CD4-positive, alpha-beta T cell treated with Interleukin-17A for 4 hours (primary cell): ENCODE measurements at places on chromosomes 6 and 20.

DNA sequence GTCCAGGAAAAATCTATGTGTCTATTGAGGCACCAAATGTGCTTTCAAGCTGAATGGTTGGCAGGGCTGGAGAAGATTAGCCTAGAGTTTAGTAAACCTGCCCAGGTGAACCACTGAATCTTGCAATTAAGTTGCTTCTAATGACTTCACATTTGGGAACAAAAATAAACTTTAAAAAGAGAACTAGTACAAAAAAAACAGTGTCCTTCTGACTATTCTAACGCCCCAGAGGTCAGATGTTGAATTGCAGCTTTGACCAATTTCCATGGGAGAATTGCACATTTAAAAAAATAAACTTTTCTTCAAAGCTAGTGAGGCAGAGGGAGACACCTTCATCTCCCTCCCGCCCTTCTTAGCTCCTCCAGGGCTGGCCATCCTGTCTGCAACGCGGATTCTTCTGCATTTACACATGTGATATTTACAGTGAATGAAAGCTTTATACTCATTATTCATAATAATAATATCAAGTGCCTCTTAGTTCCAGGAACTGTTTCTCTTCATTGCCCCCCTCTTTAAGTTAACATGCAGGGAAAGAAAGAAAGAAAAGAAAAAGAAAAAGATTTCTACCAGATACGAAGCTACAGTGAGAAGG lies 270.2 kb downstream of the SMOC2 start:
- no peak for DNase-seq

GRCh38 chr6:83341765-83342164 lies 89.1 kb downstream of the ME1 start:
- no peak for DNase-seq

DNA sequence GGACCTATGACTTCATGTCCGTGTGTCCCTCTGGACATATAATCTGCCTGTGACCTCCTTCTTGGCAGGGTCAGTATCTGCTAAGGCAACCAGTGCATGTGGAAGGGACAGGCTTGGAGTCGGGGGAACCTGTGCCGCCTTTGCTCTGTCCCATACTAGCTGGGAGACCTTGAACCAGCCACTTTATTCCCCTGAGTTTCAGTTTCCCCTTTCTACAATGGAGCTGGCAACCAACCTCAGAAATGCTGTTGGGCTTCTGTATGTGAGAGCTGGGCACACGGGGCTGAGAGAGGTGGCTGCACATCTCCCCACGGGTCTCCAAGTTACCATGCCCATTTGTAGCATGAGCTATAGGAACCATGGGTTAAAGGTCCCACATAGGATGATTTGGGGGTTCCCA lies 53.8 kb downstream of the CD40 start:
- DNase-seq: no peak

GRCh38 chr6:113137426-113137825 lies 719.7 kb upstream of the MARCKS start:
- no peak for DNase-seq

- DNase-seq: no peak
Observed at GRCh38 chr20:9510911-9511310, 3.5 kb upstream of the LAMP5 start.

GRCh38 chr6:158561321-158561884 lies 1.5 kb downstream of the TMEM181 start:
- no peak for DNase-seq

DNA sequence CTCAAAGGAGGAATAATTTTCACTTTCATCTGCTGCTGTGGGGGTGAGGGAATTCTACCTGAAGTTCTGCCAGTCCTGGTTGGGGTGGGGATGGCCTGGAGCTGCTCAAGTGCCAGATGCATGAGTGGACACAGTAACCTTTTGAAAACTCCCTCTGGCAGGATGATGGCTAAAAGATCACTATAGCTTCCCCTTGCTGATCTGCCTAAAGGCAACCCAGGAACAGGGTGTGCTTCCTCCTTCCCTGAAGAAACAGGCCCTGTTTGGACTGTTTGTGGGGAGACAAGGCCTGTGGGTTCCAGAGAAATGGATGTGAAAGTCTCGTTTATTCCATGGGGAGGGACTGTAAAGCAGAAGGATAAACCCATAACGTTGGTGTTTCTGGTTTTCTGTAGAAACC lies 176.9 kb downstream of the DTNBP1 start:
- DNase-seq: no peak

DNA sequence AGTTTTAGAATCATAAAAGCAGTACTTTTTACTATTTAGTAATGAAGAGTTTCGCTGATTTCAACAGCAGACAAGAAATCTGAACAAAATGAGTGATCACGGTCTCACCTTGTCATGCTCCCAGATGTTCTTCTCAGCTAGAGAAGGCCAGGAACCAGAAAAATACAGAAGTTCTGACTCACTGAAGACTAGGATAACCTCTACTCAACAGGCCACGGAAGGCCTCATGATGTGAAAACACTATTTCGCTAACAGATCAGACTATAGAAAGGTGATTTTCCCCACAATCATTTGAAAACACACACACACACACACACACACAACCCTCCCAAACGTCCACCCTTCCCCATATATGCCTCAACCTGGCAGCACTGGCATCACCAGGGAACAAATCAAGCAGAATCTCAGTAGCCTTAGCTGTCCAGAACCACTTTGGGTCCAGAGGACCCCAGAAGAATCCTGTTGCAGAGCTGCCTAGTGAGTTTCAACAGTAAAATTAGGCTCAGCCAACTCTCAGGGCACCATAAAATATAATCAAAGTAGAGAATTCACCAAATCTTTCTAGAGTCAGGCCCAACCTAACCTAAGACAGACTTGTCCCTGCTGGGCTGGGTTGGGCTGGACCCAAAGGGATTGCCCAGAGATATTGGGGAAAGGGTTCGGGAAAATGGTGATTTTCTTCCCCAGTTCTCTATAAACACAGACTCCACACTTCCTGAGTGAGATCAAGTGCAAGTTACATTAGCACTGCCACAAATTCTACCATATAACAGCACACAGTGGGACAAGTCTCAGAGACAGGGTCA lies 7.9 kb downstream of the EXOC2 start:
- DNase-seq: no peak

DNA sequence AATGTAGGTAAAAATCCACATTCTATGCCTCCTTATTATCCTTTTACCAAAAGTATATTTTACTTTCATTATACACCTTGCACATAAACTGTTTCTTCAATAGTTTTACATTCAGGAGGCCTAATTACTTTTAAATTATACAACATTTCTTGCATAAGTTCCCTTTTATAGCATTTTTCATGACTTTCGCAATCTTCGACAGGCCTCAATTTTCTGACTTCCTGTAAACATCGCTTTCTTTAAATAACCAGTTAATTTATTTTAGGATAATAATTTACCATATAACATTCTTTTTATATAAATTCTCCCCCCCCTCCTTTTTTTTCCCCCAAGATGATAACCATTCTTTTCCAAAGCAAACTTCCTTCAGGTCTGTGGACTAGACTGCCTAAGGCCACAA lies 9.2 kb downstream of the SLC35A1 start:
- no peak for DNase-seq

- no peak for DNase-seq
Observed at GRCh38 chr6:22653980-22654610, 84.7 kb downstream of the HDGFL1 start.

- DNase-seq: peak; percentile 71
Observed at GRCh38 chr20:25042531-25043498, 15.1 kb downstream of the ACSS1 start.

DNA sequence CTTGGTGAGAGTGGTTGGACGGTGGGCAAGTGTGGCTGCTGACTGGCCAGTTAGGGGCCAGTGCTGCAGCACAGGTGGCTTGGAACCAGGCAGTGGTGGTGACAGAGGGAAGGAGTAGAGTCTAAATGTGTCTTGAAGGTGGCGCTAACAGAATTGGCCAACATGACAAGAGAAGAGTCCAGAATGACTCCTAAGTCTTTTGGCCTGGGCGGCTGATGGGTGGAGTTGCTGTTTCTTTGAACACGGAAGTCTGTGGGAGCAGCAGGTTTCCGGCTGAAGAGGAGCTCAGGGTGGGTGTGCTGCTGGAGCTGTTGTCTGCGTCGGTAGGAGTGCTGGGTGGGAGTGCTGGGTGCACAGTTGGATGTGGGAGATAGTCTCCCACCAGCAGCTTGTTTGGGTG lies 10.1 kb downstream of the LSM14B start:
- no peak for DNase-seq

- peak; percentile 54 for DNase-seq
Observed at GRCh38 chr6:36827261-36828079, 11.8 kb downstream of the CPNE5 start.

- DNase-seq: no peak
Observed at GRCh38 chr6:134821928-134822864, 127.7 kb downstream of the ALDH8A1 start.

DNA sequence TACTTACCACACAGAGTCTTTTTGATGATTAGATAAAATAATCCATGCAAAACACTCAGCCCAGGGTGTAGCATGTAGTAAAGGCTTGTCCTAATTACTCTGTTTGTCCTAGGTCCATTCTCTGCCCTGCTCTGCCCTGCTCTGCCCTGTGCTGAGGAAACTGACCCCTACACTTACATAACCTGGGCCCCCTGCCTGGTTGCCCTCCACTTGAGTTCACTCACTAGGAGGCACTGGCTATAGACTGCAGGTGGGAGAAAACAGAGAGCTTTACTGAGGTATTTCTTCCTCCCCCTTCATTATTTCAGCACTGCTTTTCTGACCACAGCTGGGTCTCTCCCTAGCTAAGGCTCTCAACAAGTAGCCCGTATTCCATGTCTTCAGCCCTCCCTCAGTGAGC lies 70.9 kb upstream of the TBX18 start:
- DNase-seq: no peak

DNA sequence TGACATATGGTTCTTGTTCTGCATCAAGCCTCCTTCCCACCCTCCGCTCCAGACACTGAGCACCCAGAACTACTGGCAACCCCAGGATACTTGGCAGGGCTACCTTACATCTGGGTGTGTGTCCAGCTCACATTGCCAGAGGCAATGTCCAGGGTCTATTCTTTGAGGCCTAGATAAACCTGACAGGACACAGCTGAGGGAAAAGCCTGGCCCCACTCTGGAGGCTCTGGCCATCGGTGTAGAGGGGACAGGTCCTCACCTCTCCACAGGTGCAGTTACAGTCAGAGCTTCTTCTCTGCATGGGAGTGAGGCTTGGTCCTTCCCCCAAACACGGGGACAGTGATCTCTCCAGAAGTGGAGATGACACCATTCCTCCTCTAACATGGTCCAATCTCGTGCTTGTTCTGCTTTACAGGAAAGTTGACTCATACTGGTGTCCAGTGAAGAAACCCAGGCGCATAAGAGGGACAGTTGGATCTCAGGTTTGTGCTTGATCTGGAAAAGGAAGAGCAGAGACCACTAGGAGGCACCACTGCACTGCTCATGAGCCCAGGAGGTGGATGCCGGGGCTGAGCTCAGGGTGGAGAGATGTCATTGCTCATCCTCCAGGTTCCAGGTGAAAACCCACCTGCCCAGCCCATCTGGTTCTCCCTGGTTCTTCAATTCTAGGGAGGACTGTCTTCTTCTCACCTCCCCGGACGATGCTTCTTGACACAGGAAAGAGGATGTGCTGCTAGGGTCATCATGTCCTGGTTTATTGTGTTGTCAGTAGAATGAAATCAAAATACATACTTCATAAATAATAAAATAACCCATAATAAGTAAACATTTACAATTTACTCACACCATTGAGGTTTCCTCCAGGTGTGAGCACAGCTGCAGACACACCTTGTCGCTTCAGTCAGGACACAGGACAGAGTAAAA lies 14.7 kb downstream of the HLA-F start:
- peak; percentile 83 for DNase-seq

GRCh38 chr20:32248043-32248442 lies 29.4 kb upstream of the KIF3B start:
- no peak for DNase-seq

DNA sequence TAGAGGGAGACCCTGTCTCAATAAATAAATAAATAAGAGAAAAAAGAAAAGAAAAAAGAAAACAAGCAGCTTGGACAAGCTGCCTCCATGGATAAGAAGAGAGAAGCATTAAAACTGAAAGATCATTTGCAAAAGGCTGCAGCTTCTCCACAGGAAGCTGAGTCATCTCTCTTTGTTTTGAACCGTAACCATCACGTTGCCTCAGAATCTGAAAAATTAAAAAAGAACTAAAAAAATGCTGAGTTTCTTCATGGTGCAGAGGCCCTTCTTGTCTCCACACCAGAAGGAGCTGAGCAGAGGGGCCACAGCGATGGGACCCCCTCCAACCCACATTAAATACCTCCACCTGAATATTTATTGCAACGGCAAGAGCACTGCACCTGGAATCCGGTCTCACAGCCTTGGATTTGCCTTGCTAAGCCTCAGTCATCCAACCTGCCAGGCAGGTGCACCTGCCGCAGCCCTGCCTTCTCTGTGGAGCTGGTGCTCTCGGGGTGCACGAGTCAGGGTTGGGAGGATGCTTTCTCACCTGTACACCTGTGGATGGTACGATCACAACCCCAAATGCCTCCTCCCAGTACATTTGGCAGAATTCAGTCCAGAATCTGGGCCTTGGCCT lies 28.1 kb downstream of the TOX2 start:
- peak; percentile 45 for DNase-seq

DNA sequence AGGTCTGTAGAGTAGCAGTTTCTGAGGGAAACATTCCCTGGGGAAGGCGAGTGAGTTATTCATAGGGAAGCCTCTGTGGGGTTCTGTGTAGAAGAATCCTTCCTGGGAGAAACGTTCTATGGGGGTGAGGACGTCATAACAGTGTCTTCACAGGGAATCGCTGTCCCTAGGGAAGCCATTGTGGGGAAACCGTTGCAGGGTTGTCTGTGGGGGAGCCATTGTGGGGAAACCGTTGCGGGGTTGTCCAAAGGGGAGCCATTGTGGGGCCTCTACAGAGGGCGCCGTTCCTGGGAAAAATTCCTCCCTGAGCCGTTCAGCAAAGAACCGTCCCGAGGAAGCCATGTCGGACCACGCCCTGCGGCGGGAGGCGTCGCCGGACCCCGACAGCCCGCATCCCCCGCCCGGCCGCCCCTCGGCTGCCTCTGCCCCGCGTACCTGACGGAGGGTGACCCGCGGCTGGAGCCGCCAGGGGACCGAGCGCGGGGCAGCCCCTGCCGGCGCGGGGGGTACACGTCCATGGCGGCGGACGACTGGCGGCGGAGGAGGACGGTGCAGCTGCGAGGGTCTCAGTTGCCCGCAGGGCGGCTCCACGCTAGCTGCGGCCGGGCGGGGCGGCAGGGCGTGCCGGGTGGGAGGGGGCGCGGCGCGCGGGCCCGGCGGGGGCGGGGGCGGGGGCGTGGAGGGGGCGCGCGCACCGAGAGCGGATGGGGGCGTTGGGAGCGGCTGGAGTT lies at the start of gene DNAAF9:
TSS of gene DNAAF9 (minus strand) at position 630 of the 731 bp plus-strand sequence. CDS start at position 518, 112 bp downstream.
- DNase-seq: peak; percentile 76

- no peak for DNase-seq
Observed at GRCh38 chr6:85421972-85422371, 27.9 kb upstream of the NT5E start.
